ENCODE measurements at places on chromosomes 7 and 10.
A peak's percentile ranks its signal among the peaks of the same experiment; 100 is the strongest.

DNA sequence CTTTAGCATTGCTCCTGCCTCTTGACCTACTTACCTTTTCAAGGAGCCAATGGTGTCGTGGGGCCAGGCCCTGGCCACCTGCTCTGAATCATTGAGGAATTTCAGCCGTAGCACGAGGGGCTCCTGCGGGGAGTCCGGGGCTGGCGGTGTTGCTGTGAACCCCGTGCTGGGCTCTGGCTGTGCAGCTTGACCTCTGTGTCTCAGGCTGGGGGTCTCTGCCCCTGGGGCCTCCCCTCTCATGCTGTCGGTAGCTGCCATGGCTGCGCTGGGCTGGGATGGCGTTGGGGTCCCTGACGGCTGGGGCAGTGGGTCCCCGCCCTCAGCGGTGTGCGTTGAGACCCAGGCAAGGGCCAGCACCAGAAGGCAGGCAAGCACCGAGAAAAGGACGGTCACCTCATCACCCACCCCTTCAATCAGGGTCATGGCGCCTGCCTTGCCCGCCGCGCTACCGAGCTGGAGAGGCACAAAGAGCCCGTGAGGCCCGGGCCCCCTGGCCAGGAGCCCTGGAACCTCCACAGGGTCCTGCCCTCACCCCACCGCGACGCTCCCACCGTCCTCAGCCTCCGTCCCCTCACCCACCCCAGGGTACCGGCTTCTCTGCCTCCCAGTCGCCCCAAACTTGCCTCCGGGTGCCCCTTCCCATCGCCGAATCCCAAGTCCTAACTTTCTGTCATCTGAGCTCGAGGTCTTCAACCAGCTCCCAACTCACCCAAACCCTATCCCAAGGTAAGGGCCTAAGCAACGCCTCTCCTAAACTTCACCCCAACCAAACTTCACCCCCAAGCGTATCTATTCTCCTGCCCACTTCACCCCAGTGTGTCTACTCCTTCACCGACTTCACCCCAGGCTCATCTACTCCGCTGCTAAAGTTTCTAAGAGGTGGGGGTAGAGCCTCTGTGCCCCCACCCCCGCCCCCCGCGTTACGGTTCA lies 887 bp downstream of the TMUB1 start:
- DNase-seq: no peak

DNA sequence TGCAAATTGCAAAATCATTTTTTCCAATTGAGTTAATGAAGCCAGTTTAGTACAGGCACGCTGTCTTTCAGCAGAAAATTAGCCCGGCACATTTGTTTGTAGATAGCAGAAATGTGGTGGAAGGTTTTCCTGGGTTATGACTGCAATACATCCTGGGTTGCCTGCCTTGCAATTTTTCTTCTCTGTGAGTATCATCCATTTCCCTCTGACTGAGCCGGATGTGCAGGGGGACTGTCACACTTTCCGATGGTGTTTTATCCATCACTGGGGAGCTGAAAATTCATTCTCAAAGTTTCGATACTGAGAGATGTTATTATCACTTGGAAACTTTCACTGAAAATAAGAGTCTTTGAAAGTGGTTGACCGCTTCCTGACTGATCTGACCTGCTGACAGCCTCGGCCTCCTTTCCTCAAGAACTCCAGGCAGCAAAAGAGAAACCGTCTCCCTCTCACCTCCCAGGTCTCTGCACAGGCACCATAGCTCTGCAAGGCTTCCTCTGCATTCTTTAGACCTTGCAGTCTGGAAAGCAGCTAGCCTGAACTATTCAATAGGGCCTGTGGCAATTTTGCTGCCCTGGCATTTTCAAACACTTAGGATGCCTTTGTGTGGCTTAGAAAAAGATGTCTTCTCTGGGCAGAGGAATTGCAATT lies 320.8 kb upstream of the NRP1 start:
- DNase-seq: peak; percentile 17

DNA sequence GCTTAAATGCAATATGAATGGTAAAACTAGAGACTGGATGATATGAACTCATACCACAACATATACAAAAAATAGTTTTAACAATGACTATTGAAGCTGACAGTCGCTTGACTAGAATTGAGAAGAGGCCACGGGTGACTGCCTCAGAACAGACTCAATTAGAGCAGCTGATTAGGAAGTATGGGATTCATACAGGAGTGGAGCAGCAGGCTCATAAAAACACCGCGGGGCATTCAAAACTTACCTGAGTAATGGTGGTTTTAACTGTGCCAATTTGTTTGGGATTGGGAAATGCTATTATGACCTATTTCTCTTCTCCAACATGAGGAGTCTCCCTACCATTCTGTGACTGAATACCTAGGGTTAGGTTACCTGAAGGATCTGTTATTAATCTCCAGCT lies 2.1 kb downstream of the CADPS2 start:
- no peak for DNase-seq

- no peak for DNase-seq
Measured at GRCh38 chr7:112573302-112574039, 92.7 kb downstream of the LSMEM1 start.

DNA sequence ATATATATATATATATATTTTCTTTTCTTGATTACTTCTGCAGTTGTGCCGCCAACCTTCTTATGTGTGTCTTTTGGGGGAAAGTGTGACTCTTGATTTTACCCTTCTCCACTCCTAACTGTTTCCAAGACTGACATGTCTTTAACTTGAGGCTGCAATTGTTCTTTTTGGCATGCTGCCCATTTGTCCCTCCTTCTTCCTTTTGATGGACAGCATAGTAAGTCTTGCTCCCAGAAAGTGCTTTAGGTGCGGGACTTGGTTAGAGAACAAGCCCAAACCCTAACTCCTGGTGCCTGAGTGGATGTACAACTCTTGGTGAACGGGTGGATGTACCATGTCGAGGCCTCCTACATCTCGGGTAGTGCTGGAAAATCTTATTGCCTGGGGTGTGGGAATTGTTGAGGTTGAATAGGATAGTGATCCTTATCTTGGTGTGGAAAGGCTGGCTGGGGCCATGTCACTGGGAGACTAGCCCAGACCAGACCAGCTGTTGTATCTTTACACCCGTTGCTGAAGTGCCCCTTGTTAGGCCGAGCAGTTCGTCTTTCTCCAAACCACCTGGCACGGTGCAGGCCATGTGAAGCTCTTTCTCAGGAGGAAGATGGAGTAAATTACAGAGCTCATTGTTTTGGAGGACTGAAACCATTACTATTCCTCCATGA lies 16.3 kb downstream of the TCF7L2 start:
- no peak for DNase-seq

DNA sequence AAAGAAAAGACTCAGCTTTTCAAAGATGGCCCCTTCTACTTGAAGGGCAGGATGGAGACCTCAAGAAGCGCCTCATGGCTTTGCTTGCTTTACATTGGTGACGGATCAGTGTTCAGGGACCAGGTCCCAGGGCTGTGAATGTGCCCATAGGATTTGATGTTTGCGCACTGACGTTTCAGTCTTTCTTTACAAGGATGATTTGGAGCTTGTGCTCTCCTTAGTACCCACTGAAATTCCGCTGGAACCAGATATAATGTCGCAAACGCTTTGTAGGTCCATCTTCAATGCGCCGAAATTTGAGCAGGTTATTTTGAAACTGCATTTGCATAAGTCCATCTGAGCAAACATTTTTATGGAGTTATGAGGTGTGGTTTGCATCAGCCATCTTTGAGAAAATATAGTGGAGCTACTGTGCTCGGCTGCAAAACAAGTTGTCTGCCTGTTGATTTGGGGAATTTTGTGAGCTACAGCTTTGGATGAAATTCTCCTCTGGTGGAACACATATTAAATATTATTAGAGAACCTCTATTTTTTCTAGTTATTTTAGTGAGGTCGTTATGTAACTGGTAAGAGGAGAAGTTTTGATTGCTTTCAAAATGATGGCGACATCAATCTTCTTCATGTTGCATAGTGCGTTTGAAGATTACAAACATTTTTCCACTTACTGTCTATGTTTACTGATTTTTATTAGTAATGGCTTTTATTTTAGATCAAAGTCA lies 2.4 kb downstream of the RBM20 start:
- no peak for DNase-seq

DNA sequence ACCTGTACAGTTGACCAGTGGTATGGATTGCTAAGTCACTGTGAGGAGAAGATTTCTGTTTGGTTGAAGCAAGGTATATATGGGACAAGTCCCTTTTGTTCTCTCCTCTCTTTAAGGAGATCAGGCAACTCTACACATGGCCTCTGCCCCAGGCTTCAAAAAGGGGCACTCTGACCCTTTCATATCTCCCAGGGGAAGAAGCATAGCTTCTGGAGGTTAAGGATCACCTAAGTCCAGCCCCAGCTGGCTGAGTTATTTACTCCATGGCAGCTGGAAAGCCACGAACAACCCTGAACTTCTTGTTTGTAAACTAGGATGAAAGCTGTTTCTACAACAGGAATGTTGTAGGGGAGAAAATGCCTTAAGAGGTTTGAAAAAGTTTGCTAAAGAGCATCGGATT lies 129.2 kb upstream of the FEZF1 start:
- DNase-seq: no peak

DNA sequence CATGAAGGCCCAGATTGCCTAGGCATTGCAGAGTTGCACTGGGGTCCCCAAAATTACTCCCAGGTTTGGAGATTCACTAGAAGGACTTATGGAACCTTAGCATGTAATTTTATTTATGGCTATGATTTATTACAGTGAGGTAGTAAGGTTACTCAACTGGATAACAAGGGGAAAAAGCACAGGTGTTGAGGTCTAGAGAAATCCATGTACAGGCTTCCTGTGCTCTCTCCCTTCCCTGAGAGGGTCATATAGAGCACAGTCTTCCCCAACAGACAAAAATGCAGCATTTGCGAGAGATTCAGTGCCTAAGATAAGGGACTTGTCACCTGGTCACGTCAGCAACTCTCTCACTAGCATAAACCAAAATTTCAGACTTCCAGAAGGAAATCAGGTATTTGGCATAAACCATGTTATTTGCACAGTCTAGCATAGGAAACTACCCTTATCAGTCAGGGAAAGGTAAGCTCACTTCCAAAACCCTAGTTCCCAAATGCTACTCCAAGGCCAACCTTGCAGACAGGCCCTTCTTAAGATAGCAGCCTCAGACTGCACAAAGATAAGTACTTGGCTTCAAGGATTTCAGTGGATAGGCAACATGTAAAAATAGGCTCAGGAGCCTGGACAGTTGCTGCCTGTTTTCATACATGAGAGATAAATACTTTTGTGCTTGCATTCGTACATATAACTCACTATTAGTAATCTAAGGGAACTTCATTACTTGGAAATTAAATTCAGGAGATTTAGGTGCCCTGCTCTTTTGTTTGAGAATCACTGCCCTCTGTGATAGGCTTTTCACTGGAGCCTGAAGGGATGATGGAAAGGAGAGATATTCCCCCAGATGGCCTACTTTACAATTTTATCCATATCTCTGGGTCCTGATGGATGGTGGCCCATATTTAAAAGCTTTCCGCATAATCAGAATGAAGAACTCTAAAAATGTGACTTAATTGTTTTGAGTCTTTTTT lies 378.4 kb upstream of the LRGUK start:
- no peak for DNase-seq

DNA sequence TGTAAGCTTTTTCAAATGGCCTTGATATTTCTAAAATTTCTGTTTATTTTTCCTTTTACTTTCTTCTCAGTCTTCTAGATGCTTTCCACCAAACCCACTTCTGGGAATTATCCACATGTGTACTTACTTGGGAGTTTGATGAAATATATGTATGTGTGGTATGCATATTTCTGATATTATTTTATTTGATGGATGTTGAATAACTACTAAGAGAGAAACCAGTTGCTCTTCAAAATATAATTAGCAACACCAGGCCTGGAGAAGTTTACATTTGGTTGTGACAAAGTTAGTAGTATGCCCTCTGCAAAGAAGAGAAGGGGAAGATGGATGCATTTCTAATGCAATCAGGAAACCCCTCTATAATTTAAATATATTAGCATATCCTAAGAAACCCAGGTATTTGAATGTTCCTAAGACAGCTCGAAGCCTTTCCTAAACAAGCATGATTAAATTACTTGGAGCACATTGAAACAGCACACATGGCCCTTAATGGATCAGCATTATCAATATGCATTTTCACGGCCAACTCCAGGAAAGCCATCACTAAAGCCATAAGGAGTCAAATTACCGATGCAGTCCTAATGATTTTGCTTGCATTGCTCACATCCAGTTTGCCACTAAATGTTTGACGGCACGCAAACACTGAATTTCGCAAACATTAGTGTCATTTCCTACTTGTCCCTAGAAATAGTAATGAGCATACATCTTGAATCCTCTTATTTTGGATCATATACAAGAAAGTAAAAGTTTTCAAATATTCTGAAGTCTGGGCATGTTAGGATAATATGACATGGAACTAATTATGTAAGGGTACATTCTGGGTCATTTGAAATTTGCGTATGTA lies 393.8 kb downstream of the EXOC4 start:
- DNase-seq: peak; percentile 68

- DNase-seq: peak; percentile 61
Measured at GRCh38 chr10:74056050-74056818, 58.3 kb downstream of the VCL start.

DNA sequence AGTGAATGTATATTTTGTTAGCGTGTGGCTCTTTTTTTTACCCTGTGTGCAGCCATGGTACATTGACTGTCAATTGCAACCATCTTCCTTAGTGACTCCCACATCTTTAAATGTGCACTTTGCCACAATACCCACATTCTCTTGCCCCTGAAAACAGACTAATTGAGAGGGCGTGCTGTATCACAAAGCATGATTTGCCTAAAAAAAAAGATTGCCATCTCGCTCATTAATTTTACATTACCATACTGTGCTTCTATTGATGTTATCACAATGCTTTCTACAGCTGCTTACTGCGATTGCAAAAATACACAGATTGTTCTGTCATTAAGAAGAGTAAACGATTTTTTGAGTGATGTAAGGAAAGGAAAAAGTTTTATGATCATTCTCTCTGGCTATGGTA lies 613.1 kb upstream of the NRP1 start:
- no peak for DNase-seq

DNA sequence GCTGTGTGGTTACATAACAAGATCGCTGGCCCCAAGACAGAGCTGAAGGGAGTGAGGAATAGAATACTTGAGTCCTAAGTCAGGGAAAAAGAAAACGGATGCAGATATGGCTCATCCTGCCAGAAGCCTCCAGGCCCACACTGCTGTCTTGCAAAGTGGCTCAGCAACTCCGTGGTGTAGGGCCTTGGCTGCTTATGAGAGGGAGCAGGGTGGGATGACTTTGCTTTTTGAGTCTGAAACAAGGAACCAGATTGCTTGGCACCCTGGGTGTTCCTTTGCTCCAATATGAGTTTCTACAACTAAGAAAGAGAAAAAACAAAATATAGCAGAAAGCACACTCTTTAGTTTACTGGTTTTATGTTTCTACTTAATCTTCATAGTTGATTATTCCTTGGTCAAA lies 193.8 kb upstream of the WDR11 start:
- no peak for DNase-seq

GRCh38 chr7:31690935-31691334 lies 3.9 kb downstream of the PPP1R17 start:
- DNase-seq: no peak

- DNase-seq: no peak
Measured at GRCh38 chr7:142870566-142871259, 14.8 kb downstream of the TRPV6 start.

- no peak for DNase-seq
Measured at GRCh38 chr10:7546385-7546967, 120.3 kb downstream of the ITIH5 start.

GRCh38 chr7:98753176-98753575 lies 116.6 kb downstream of the TMEM130 start:
- DNase-seq: no peak

- no peak for DNase-seq
Measured at GRCh38 chr10:114795039-114795438, 26.5 kb upstream of the FHIP2A start.
